ENCODE measurements at places on chromosomes 5 and 9.

DNA sequence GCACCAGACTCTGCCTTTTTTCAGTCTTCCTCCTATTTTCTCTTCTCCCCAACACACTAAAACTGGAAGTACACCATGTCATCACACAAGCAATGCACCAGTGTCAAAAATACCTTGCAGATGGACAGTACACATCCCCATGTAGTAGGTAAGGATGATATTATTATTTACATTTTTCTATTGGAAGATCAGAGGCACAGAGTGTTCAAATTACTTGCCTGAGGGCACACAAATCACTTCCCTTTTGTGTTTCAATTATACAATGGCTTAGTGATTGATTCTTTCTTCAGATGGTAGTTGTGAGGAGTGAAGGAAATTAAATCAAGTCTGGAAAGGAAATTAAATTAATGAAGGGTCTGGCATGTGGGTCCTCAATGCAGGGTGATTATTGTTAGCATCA lies 39.6 kb downstream of the CTSL start:
- DNase-seq = no peak

DNA sequence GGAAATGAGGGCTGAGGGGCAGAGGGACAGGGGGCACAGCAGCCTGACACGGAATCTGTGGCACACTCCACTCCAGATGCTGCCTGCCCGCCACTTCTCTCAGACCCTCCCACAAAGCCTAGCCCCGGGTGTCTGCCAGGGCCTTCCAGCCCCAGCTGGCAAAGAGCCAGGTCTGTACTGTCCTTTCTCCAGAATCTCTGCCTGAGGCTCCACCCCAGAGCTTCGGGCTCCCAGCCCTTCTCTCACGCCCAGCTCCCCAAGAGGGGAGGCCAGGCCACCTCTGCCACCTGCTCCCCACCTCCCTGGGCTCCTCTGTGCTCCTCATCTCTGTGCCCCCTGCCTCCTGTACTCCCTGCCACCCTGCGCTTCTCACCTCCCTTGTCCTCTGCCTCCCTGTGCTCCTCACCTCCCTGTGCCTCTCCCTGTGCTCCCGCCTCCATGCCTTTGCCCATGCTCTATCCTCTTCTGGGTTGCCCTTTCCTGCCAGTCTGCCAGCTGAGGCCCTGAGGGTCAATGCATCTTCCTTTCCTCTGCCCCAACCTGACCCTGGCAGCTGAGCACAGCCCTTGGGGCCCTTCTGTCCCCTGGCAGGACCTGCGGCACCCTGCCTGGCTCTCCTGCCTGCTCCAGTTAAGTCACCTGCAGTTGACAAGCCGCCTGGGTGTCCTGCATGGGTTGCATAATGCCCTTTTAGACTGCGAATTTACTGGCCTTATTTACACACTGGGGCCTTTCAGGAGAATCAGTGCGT lies 36.4 kb downstream of the RASGEF1C start:
- DNase-seq = no peak

- DNase-seq = no peak
These were observed 169.5 kb upstream of the IER5L start for GRCh38 chr9:129347316-129348120.

GRCh38 chr5:122611406-122611805 lies 163.5 kb upstream of the SNX2 start:
- DNase-seq = no peak

- no peak for DNase-seq
These were observed 27.4 kb upstream of the TXN start for GRCh38 chr9:110283751-110284150.

GRCh38 chr5:65927503-65928321 lies 1.3 kb downstream of the ERBIN start:
- no peak for DNase-seq

DNA sequence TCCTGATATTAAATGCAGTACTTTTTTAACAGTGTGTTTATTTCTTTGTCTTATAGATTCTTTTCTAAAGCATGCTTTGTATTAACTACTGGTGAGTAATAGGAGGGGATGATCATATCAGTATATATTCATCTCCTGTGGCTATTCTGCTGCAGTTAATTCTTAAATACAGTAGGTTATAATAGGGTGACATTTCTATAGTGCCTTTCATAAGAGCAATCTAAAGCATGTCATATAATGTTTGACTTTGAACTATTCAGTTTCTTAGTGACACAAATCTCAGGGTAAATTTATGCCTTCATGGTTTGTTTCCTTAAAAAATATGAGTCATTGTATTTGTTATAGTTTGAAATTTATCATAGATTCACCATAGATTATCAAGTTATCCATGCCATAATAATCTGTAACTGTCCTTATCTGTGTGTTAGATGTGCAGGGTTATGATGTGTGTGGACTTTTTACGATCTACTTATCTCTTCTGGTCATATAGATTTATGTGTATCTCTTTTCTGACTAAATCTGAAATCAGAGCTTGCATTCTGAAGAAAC lies 1019.5 kb downstream of the NR2F1-AS1 start:
- DNase-seq = no peak

GRCh38 chr5:31232273-31232888 lies 38.9 kb downstream of the CDH6 start:
- no peak for DNase-seq

GRCh38 chr9:132249123-132249522 lies 87.3 kb downstream of the NTNG2 start:
- no peak for DNase-seq

DNA sequence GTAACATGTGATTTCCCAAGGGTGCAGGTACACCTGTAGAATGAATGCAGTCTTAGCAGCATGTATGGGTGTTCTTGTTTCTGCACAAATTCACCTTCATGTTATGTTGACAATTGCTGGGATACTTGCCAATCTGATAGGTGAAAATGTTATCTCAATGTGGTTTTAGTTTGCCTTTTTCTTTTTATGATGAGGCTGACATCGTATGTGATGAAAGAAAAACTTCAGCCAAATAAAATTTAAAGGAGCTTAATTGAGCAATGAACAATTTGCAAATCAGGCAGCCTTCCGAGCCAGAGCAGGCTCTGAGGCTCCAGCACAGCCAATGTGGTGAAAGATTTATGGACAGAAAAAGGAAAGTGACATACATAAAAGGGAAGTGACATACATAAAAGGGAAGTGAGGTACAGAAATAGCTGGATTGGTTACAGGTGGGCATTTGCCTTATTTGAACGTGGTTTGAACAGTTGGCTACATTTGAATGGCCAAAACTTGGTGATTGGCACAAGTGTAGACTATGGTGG lies 10.5 kb downstream of the TAL2 start:
- DNase-seq = no peak

- no peak for DNase-seq
These were observed 715 bp upstream of the C5orf34 start for GRCh38 chr5:43515678-43516048.

Measured in T follicular helper cell (primary cell).